ENCODE measurements at places on chromosomes 1 and 21.

DNA sequence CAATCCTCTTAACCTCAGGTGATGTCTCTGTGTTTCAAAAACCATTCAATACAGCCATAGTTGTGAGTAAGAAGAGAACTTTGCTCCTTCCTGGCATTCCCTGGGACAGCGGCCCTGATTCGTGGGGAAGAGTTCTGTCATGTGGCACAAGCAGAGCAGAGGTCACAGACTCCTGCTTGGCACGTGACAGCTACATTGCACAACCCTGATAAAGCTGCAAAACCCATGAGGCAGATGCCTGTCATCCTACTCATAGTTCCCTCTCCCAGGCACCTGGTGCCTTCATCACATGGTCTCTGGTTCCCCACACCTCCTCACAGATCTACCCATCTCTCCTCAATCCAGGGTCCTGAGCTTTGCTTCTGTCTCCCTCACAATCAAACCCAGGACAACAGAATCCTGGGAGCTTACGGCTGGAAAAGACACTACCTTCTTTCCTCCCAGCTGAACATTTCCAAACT, 70.8 kb downstream of the PLPP3 start:
- DNase-seq = no peak

- DNase-seq = no peak
Observed at GRCh38 chr1:187921426-187921825, 1092.7 kb downstream of the PLA2G4A start.

DNA sequence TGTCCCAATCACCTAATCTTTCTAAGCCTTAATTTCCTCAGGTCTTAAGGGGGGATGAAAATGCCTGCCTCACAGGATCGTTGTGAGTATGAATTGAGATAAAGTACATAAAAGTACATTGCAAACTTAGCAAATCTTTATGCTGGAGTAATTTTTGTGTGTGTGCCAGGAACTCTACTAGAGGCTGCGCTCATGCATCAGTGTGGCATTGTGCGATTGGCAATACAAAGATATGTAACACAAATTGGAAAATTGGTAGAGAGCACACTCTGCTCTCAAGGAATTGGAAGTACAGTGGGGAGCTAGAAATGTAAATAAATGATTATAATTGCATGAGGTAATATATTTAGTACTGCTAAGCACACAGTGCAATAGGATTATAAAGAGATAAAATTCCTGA, 398.3 kb downstream of the DUSP10 start:
- no peak for DNase-seq

GRCh38 chr1:186059311-186059710, 315.7 kb downstream of the TPR start:
- DNase-seq = no peak

DNA sequence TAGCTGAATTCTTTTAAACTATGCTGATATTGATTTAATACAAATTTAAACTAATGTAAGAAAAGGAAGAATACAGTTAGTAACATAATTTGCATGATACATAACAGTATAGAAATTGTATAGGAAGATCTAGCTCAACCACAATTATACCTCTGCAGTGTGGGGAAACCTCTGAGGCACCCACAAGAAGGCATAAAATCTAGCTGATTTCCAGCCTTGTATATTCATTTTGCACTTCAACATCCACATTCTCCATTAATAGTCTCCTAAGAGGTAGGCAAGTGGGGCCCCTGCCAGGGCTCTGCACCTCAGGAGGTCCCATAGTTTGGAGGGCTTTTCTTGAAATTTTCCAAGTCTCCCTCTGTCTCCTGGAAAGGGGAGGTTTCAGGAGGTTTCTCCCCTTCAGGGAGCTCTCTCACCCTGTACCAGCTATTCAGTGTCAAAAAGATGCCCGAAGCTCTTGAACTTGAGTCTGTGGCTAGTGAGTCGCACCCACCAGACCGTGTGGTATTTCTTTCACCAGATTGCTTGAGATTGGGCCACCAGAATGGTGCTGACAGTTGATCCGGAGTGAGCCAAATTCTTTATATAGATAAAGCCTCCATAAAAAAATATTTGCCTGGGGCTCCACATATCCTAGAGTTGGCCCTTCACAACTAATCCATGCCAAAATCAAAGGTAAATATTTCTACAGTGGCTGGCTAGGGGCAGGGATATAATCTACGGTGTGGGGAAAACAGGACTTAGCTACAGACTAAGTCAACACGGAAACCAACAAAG, 108.2 kb downstream of the TIAM1 start:
- DNase-seq = no peak

GRCh38 chr1:54549181-54549924, 1.3 kb downstream of the ACOT11 start:
- no peak for DNase-seq

DNA sequence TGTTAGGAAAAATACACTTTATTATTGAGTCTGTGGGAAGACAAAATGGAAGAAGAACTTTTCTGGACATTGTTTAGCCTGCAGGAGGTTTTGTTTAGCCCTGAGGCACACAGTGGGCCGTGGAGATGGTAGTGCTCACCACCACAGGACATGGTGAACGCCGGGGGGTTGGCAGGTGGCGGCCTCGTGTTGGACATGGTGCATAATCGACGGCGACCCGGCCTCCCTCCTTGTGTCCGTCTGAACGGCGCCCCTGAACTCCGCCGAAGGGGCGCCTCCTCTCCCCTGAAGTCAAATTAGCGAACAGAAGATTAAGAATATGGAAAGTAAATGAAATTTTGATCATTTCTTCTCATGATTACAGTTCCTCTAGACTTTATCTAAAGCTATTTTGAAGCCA, 126.4 kb downstream of the PCBP3 start:
- DNase-seq = no peak

GRCh38 chr1:164092603-164093353, 466.2 kb upstream of the PBX1 start:
- DNase-seq = no peak

GRCh38 chr1:10530281-10530740, 55.6 kb downstream of the PEX14 start:
- DNase-seq = no peak
